ENCODE measurements at places on chromosomes 3 and 15. TPM values are rescaled to one million over a fixed set of nuclear protein-coding genes. Genes with fewer than 3 reads are reported as not detected.

The FAM81A gene
- polyA plus RNA-seq, result 4.4 TPM

The GCHFR gene
- polyA plus RNA-seq, result 7.4 TPM

The CAMKV gene
- polyA plus RNA-seq, result 4.0 TPM

The ZNF774 gene
- polyA plus RNA-seq, result 5.6 TPM

The C2CD4A gene
- polyA plus RNA-seq, result 0.08 TPM

The RSL24D1 gene
- 62.7 TPM for polyA plus RNA-seq

The SCN11A gene
- polyA plus RNA-seq, result 1.8 TPM

The HTR3E gene
- polyA plus RNA-seq, result not detected

The MST1 gene
- polyA plus RNA-seq, result 73.4 TPM

The DNAH12 gene
- 15.7 TPM for polyA plus RNA-seq

The NMNAT3 gene
- polyA plus RNA-seq, result 76.5 TPM

The ESYT3 gene
- polyA plus RNA-seq, result 1.2 TPM

The CHRFAM7A gene
- polyA plus RNA-seq, result 9.3 TPM

The GOLGA8N gene
- 35.3 TPM for polyA plus RNA-seq

The KLF13 gene
- 45.7 TPM for polyA plus RNA-seq

The NR1I2 gene
- 0.57 TPM for polyA plus RNA-seq

The THSD4 gene
- 14.3 TPM for polyA plus RNA-seq

The GAP43 gene
- 0.62 TPM for polyA plus RNA-seq

The PLCH1 gene
- 32.1 TPM for polyA plus RNA-seq

The MEF2A gene
- 33.7 TPM for polyA plus RNA-seq

The B3GALNT1 gene
- polyA plus RNA-seq, result 17.0 TPM

The SOX2 gene
- polyA plus RNA-seq, result 7.2 TPM

The ALS2CL gene
- 4.4 TPM for polyA plus RNA-seq

Data from testis (tissue), 5 donors.